ENCODE measurements at places on chromosomes 7 and 10.

DNA sequence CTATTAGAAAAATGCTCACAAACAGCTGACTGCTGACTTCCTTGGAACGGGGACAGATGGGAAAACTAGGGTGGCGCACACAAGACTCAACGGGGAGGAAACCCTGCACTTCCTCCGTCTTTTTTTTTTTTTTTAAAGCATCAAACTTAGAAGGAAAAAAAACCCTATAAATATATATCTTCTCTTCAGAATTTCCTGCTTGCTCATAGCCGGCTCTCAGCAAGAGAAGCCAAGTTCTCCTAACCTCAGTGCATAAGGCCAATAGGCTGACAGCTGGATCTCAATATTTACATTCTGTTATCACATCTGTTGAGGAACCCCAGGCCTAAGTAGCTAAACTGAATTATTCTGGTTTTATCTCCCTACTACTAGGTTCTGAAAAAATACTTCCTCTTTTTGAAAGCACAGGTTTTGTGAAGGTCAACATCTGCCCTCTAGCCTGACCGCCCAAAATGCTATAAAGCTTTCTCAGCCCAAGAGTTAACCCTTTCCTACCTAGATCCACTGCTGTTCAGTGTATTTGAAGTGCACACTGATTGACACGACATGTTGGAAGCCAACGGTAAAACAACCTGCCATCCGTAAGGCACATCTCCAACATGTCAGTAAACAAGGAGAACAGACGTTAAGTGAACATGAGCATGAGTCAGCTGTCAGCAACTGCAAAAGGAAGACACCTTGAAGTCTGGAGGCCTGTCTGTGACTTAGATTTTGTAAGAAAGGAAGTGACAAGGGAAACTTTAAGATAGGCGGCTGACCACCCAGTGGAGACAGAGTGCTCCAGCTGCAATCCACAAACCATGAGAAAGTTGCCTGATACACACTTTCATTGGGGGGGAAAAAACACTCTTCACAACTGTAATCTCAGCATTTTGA is 83.8 kb downstream of the EBLN1 start:
- DNase-seq: peak; percentile 98

DNA sequence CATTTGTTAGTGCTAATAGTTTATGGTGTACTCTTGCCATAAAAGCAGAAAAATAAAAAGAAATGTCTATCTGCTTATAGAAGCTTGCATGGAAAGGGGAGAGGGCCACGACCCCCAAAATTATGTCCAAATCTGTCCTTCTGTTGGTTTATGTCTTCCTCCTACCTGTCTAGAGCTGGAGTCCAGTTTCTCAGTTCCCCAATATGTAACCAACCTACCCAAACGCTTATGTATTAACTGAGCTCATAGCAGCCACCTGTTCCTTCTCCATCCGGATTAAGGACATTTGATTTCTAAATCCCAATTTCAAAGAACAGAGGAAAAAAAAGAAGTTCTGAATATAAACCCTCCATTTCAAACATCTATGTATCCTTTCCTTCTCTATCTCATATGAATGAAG is 30.3 kb upstream of the TPK1 start:
- no peak for DNase-seq

DNA sequence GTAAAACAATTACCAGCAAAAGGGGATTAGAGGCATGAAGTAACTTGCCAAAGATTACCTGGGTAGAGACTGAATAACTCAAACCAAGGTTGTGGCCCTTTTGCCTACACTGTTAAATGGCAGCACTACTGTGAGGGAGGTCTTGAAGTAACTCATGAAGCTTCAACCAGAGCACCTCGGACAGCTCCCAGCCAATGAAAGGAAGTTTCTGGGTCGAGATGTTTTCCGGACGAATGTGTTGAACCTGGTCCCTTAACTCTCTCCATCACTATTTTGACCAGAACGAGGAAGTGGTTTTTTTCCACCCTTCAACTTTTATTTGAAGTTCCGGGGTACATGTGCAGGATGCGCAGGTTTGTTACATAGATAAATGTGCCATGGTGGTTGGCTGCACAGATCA is 133.6 kb upstream of the PRKCQ start:
- DNase-seq: no peak

- no peak for DNase-seq
Observed at GRCh38 chr10:38038107-38038931, 27.8 kb downstream of the ZNF33A start.

- DNase-seq: no peak
Observed at GRCh38 chr7:148547951-148548350, 42.6 kb upstream of the C7orf33 start.

- no peak for DNase-seq
Observed at GRCh38 chr7:26351171-26351570, 59.5 kb downstream of the SNX10 start.

DNA sequence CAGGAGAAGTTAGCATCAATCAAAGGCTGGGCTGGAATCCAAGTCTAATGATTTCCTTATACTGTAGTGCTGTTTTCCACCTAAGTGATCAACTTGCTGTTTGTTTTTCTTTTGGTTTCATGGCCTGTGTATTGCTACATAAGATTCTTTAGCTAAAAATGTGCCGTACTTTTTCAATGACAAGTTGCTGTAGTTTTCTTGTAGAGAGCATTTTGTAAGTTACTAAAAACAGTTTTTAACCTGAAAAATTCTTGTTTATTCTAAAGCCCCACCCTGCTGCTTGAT is 1.3 kb downstream of the HELLS start:
- DNase-seq: no peak

DNA sequence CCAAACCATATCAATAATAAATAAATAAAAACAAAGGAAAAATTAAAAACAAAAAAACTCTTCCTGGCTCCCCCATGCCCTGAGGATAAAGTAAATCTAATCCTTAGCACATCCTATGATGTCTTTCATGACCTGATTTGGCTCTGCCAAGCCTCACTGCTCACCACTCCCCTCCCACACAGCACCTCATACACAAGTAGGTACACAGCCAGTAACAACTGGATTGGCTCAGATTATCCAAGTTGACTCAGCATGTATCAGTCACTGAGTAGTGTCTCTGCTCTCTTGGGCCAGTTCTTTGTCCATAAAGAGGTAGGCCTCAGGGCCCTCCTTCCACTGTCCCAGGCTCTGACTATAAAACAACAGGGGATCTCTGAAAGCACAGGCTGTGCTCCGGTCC is 99.6 kb downstream of the STRA8 start:
- DNase-seq: no peak

DNA sequence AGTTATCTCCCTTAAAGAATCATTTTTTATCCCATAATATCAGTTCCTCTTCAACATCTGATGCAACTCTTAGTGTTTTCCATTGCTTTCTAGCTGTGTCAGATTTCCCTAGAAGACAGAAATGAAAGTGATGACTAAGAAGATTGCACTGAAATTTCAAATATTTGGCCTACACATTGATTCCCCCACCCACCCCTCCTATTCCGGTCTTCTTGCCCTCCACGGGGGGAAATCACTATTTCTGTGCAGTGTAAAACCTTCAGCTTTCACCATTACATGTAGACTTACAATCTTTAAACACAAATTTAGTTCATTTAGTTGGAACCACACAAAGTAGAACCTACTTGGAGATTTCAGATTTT is 63.7 kb upstream of the IL6 start:
- DNase-seq: no peak

GRCh38 chr10:24210501-24210900 is 1.6 kb downstream of the KIAA1217 start:
- no peak for DNase-seq

DNA sequence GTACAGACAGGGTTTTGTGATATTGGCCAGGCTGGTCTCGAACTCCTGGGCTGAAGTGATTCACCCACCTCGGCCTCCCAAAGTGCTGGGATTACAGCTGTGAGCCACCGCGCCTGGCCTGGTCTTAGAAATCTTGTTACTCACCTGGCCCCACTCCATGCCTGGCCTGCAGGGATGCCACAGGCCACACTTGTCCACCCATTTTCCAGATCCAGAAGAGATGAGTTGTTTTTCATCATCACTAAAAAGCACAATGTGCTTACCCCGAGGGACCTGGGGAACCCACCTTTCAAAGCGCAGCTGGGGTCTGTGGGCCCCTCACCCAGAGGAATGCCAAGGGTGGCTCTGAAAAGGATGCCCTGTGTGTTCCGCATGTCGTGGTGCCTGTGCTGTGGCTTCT is 134.2 kb downstream of the TACC2 start:
- DNase-seq: no peak

- no peak for DNase-seq
Observed at GRCh38 chr7:19915596-19915995, 142.2 kb upstream of the TMEM196 start.

All from bone marrow (tissue), 2 donors.